ENCODE measurements at places on chromosomes 7 and 10.

DNA sequence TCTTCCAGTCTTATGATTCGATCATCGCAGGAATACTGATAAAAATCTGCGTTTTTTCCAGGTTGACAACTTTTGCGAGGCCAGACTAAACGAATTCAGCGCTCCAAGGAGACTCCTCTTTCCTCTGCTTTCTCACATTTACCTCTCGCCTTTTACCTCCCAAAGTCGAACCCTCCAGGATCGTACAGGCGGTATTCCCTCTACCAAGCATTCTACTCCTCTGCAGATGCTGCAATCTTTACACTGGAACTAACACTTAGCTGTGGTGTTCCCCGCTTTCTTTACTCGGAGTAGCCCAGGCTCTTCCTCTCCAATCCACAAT lies 449 bp downstream of the NUDT5 start:
- no peak for DNase-seq

DNA sequence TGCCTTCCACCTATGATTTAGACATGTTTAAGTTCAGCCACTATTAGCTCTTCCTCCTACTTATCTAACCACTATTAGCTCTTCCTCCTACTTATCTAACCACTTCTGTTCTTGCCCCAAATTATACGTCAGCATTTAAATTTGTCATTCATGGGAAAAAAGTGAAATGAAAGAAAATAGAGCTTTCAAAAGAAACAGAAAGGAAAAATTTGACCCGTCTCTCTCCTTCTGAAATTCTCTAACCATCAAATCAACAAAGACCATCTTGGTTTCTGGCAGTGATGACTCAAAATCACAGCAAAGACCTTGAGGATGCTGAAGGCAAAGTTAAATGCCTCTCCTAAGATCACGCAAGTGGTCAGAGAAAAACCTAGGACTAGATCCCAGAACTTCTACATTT lies 2.6 kb downstream of the LIPA start:
- no peak for DNase-seq

DNA sequence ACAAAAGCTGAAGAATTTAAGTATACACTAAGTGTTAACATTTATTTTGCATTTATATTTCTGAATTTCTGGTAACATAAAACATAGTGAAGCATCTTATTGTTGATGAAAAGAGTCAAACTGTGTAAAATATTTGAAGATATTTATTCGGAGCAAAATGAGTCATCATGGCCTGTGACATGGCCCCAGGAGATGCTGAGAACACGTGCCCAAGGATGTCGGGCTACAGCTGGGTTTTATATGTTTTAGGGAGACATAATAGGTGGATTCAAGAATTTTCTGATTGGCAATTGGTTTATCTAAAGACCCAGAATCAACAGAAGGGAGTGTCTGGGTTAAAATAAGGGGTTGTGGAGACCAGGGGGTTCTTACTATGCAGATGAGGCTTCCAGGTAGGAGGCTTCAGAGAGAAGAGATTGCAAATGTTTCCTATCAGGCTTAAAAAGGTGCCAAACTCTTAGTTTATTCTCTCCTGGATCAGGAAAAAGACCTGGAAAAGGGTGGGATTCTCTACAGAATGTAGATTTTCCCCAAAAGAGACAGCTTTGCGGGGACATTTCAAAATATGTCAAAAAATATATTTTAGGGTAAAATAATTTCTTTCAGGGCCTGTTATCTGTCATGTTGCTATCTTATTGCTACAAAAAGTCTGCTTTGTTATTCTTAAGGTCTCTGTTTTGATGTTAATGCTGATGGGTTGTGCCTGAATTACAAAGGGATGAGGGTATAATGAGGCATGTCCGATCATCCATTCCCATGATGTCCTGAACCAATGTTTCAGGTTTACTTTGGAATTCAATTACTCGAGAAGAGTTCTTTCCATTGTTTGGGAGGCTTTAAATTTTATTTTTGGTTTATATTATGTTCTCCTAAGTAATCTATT lies 74.5 kb downstream of the VWDE start:
- DNase-seq, result no peak

GRCh38 chr10:118276204-118276603 lies 65.9 kb downstream of the FAM204A start:
- no peak for DNase-seq

- no peak for DNase-seq
These were observed 66.3 kb upstream of the EFCAB10 start for GRCh38 chr7:105647591-105647990.

DNA sequence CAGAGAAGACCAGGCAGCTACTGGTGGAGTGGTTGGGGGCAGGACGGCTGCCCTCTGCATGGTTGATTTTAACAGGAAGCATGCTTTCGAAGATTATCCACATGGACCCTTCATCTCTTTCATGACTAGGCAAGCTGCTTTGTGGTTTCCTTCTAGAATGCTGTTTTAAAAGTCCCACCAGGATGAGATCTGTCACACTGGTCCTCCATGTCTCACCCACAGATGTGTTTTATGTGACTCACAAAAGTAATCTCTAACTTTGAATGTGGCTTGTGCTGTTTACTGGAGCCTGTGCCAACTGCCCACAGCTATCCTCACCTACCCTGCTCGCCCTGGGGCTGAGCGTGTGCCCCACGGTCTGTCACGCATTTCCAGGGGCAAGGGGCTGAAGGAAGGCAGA lies 188.8 kb downstream of the GFRA1 start:
- no peak for DNase-seq

- no peak for DNase-seq
These were observed 70.9 kb downstream of the ATXN7L1 start for GRCh38 chr7:105805447-105806019.

DNA sequence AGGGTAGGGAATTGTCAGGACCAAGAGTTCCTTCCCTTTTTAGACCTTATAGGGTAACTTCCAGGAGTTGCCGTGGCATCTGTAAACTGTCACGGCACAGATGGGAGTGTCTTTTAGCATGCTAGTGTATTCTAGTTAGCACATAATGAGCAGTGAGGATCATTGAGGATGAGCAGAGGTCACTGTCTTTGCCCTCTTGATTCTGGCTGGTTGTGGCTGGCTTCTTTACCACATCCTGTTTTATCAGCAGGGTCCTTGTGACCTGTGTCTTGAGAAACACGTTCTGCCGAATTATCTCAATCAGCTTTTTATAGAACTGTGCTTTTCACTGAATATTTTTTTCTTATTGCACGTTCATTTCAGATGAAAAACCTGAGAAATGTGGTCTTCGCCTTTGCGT lies 41.5 kb downstream of the MINPP1 start:
- no peak for DNase-seq

GRCh38 chr10:85222300-85222699 lies 893.9 kb downstream of the CCSER2 start:
- DNase-seq, result no peak

DNA sequence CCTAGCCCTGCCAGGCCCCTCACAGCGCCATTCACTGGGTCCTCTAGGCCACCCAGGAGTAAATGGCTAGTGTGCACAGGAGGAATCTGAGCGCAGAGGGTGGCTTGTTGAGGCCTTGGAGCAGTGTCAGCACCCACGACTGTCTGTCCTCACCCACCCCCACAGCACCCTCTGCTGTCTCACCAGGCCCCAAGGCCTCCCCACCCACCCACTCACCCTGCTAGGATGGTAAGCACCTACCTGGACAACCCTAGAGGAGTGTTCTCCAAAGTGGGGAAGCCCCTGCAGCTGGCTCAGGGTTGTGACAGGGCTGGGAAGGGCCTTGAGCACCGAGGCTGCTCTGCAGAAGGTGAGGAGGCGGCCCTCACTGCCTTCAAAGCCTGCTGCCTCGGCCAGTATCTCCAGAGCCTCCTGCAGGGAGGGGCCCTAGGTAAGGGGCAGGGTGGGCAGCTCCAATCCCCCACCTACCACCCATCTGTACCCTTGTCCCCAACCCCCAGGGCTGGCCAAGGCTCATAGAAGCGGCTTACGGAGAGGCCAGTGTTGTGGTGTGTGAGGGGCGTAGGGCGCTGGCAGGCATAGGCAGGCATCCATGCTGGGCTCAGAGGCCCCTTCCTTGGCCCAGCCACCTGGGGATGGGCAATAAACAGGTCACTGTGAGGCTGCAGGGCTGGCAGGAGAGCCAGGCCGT lies 2.9 kb downstream of the POLM start:
- DNase-seq, result no peak

GRCh38 chr10:128268015-128268722 lies 141.9 kb upstream of the MKI67 start:
- peak; percentile 19 for DNase-seq

GRCh38 chr7:149624006-149624405 lies 126.4 kb upstream of the ZNF746 start:
- peak; percentile 34 for DNase-seq

- DNase-seq, result no peak
These were observed 468.6 kb upstream of the SEMA3A start for GRCh38 chr7:84663224-84663623.

DNA sequence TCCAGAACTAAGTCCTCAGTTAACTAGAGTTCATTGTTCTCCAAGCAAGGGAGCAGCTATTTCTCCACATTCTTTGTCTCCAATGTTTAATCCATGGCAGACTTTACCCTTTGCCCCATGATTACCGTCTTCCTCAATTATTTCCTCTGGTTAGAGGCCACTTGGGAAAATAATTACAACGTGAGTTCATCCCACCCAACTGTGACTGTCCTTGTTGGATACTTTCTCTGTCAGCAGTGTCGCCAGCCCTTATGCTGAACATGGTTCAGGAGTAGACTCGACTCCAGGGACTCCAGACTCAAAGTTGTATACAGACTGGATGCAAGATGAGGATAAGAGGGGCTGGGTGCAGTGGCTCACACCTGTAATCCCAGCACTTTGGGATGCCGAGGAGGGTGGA lies 17.1 kb upstream of the SEPHS1 start:
- DNase-seq, result no peak

DNA sequence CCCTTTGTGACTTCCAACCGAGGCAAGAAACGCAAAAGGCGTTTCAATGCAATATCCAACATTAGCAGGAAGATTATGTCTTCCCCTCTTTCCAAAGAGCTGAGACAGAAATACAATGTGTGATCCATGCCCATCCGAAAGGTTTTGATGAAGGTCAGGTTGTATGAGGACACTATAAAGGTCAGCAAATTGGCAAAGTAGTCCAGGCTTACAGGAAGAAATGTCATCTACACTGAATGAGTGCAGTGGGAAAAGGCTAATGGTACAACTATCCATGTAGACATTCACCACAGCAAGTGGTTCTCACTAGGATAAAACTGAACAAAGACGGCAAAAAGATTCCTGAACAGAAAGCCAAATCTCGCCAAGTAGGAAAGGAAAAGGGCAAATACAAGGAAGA lies 27.8 kb upstream of the DNA2 start:
- DNase-seq, result no peak

- DNase-seq, result no peak
These were observed 2.0 kb downstream of the RHEB start for GRCh38 chr7:151517601-151518104.

DNA sequence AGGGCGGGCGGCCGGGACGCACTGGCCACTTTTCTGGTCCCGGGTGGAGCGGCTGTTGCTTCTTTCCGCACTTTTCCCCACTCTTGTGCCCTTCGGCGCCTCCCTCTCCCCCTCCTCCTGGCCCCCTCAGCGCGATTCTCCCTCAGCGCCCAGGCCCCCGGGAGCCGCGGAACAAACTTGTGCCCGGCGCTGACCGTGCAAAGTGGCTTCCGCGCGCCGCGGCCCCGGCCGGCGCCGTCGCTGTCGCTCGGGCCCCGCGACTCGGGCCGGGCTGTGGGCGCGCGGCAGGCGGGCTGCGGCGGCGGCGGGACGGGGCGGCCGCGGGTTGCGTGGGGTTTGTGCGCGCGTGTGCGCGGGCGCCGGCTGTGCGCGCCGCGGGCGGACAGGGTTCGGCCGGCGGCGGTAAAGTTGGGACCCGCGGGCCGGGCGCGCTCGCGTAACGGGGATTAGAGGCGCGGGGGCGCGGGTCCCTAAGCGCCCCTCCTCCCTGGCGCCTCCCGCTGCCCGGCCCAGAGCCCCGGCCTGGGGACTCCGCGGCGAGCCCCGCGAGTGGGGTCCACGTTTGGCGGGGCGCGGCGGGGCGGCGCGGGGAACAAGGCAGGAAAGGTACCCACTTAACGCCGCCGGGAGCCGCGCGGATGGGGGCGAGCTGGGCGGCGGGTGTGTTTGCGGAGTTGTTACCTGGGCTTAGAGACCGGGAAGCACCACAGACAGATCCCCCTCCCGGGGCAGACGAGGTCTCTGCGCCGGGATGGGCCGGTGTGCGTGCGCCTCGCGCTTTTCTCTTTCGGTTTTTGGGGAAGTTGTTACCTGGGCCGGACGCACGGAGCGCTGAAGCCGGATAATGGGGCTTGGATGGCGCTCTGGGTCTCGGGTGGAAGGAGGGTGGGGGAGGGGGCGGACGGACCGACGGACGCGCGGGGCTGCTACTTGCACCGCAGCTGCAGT lies 860 bp downstream of the ZEB1 start:
- peak; percentile 25 for DNase-seq

- no peak for DNase-seq
These were observed 512.2 kb downstream of the SORCS1 start for GRCh38 chr10:106652279-106652678.

GRCh38 chr10:86253091-86254072 lies 113.2 kb downstream of the GRID1 start:
- no peak for DNase-seq

DNA sequence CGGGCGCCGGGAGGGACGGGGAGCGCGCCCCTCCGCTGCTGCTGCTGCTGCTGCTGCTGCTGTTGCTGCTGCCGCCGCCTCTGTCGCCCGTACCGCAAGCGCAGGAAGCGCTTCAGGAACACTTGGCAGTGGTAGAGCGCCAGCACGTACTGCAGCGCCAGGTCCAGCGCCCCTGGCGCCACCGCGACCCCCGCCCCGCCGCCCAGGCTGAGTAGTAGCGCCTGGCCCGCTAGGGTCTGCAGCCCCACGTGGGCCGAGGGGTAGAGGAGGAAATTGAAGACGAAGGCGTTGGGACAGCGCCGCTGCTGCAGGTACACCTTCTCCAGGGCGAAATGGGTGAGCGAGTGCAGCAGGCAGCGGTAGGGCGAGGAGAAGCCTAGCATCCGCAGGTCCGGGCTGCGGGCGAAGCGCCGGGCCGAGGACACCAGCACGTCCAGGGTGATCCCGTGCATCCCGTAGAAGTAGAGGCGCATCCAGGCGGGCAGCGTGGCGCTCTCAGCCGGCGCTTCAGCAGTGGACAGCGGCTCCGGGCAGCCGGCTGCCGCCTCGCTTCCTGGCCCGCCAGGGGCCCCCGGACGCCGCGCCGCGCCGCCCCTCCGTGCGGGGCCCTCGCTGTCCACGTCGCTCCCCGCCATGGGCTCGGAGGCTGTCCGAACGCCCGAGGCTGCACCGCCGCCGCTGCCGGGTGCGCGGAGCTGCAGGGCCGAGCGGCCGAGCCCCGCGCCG lies at the start of gene TMEM229A:
TMEM229A (minus strand) TSS at position 699 of the 726 bp plus-strand sequence; CDS start at position 635, 64 bp downstream.
- peak; percentile 67 for DNase-seq

DNA sequence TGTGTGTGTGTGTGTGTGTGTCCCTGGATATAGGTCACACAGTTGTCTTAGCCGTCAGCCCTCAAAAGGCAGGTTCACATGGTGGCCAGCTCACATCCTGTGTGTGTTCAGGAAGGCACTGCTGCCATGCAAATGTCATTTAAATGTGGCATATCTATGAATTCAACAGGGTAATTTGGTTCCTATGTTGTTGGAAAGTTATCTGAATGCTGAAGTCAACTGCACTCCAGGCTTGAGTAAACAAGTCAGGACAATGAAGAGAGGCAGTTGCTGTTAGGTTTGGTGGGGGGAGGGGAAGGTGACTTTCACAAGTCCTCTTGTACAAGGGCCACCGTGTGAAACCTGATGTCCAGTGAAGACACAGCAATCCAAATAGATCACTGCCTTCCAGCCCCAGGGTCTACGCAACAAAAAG lies 61.1 kb downstream of the PTPRE start:
- DNase-seq, result no peak
